Amygdala (tissue), 56 donors: ENCODE measurements at places on chromosomes 16 and 17.

- DNase-seq: no peak
Measured at GRCh38 chr16:11004351-11004750, 60.0 kb downstream of the CLEC16A start.

DNA sequence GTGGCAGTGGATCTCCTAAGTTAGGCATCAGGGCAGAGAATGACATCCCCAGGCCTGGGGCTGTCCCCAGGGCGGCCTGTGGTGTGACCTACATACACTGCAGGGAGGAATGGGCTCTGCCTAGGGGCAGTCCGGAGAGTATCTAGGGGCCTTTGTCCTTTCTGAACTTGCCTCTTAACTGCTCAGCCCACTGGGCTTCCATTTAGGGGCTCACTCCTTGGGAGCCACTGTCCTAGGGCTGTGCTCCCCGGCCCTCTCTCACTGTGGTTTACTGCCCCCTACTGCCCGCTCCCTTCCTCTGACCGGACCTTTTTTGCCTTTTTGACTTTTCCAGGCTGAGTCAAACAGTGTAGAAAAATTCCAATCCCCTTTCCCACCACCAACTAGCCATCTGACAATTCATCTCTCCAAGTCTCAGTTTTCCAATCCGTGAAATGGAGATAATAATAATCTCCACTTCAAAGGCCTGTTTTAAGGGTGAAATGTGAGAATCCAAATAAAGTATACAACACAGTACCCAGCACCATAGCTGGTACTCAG is 66.8 kb downstream of the DNAH3 start:
- DNase-seq: no peak

- no peak for DNase-seq
Measured at GRCh38 chr17:63675231-63675606, 24.7 kb downstream of the LIMD2 start.

DNA sequence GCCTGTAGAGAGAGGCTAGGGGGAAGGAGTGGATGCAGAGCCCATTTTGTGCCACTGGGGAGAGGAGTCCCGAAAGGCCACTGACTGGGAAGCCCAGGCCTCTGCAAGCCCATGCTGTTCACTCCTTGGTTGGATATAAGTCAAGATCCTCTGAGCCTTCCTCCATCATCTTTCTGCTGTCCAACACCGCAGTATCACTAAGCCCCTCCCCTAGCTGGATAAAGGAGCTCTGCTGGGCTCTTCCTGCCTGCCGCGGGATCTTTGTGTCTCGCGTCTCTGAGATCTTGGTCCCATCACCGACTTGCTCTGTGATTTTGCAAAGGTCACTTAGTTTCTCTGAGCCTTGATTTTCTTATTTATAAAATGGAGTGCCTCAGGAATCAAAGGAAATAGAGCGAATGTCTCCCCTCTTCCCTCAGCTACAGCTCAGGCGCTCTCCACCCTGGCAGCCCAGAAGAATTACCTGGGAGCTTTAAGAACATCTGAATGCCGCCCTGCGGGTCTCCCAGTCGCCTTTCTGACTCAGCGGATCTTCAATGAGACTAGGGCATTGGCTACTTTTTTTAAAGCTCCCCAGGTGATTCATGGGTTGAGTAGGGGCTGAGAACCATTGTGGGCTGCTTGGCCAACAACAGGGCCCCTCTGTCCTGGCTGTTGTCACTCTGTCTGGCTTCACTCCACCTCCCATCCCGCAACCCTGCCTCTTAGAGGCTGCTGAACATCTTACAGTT is 25.2 kb upstream of the TMEM220 start:
- no peak for DNase-seq

GRCh38 chr16:8391257-8391656 is 199.1 kb downstream of the TMEM114 start:
- no peak for DNase-seq

DNA sequence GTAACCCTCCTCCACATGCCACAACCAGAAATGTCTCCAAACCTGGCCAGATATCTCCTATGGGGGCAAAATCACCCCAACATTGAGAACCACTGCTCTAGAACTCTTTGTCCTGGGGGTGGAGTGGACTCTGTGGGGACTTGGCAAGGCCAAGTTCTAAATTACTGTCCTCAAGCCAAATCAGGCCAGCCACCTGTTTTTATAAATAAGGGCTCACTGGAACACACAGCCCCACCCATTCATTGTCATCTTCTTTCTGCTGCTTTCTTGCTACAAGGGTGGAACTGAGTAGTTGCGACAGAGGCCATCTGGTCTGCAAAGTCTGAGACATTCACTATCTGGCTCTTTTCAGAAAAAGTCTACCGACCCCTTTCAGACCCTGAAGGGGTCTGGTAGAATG is 26.8 kb upstream of the TMEM220 start:
- DNase-seq: no peak

GRCh38 chr16:65763640-65764305 is 602.7 kb upstream of the CDH5 start:
- no peak for DNase-seq
